Right ventricle myocardium inferior (tissue), 1 donor: ENCODE measurements at places on chromosomes 11 and 22.
A peak's percentile ranks its signal among the peaks of the same experiment; 100 is the strongest.

DNA sequence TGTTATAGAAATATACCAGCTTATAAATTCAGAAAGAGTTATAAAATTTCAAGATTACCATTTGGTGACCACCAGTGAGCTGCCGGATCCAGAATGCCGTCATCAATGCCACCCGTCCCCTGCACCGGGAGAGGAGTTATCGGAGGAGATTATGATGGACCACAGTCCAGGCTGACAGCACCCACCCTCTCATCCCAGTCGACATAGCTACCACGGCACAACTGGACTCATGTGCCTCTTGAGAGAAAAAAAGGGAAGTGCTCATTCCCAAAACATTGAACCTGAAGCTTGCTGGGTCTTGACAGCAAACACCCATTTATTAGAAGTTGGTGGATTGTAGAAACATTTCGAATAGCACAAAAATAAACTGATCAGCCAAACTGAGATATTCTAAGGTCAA, 1331.5 kb downstream of the TBC1D22A start:
- DNase-seq, result no peak

DNA sequence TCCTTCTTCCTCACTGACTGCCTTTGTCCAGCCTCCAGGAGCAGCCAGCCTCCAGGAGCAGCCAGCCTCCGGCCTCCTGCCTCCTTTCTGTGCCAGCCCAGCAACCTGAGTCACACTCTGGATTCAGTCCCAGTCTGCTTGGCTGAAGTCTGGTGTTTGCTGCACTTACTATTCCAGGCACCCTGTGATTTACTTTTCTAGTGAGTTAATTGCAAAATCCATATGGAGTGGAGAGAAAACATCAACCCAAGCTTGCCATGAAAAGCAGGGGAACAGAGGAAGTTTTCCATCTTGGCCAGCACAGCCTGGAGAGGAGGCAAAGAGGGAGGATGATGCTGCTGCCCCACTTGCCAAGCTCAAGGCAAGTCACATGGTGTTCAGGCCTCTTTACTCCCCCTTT, 400.5 kb downstream of the TENM4 start:
- no peak for DNase-seq

DNA sequence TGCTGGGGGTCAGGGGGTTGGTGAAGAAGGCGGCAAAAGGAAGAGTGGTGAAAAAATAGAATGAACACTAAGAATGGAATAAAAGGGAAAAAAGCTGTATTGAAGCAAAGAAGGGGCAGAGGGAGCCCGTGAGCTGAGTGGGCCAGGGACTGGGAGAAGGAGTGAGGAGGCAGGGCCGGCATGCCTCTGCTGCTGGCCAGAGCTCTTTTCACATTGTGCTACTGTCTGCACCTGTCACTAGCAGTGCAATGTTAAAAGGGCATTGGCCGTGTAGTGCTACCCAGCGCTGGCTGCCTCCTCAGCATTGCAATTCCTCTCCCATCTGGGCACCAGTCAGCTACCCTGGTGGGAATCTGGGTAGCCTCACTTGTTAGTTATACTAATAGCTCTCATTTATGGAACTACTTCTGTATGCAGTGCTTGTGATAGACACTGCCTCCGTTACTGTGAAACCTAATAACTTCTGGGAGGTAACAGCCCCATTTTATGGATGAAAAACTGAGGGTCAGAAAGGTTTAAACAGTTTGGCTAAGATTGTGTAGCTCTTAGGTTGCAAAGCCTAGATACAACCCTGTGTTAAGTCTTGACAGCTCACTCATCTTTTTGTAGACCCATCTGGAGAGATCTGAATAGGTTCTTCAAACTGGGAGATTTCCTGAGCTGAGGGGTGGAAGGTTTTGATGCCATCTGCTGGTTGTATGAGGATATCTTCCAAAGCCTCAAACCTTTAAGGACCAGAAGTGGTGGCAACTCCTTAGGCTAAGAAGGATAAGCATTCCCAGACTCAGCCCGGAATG, 8.5 kb downstream of the YPEL4 start:
- no peak for DNase-seq

DNA sequence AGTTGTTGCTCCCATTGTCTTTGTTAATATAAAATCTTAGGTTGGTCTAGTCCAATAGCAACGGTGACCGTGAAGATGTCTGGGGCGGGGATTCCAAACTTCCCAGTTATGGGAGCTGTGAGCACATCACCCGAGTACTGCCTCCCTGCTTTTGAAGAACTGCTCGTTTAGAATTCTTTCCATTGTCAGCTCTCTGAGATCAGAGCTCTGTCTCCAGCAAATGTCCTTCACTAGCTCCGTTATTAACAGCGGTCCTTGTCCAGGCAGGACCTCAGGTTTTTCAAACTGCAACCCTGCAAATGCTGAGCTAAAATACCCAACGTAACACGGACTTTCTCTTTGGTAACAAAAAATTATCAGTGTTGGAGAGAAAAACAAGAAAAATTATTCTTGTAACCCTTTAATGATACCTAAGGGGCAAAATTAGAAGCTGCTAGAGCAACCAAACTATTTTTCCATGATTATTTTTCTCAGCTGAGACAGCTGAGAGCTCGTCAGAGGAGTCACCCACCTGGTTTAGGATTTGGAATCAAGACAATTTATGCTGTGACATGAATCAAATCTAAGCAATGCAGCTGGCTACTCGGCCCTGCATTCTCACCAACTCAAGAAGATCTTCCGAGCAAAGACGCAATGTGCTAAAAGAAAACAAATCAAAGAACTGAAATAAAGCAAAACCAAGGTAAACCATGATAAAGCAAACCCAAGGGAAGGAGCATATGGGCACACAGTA, 15.1 kb upstream of the EFCAB6 start:
- DNase-seq, result no peak

- no peak for DNase-seq
Observed at GRCh38 chr11:117677729-117678310, 119.2 kb downstream of the DSCAML1 start.

DNA sequence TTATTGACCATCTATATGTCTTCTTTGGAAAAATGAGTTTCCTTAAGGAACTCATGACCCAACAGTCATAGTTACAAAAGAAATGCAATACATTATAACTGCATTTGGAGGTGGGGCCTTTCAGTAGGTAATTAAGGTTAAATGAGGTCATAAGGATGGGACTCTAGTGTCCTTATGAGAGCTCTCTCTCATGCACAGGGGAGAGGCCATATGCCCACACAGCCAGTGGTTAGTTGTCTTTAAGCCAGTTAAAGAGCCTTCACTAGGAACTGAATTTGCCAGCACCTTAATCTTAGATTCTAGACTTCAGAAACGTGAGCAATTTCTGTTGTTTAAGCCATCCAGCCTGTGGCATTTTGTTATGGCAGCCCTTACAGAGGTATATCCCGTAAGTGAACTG, 27.3 kb downstream of the INTS4 start:
- no peak for DNase-seq

GRCh38 chr11:111837366-111837891, 34.0 kb downstream of the ALG9 start:
- no peak for DNase-seq

GRCh38 chr11:117378976-117379865, 51.6 kb downstream of the CEP164 start:
- DNase-seq, result peak; percentile 47

GRCh38 chr11:114416441-114416961, 16.0 kb downstream of the RBM7 start:
- no peak for DNase-seq

DNA sequence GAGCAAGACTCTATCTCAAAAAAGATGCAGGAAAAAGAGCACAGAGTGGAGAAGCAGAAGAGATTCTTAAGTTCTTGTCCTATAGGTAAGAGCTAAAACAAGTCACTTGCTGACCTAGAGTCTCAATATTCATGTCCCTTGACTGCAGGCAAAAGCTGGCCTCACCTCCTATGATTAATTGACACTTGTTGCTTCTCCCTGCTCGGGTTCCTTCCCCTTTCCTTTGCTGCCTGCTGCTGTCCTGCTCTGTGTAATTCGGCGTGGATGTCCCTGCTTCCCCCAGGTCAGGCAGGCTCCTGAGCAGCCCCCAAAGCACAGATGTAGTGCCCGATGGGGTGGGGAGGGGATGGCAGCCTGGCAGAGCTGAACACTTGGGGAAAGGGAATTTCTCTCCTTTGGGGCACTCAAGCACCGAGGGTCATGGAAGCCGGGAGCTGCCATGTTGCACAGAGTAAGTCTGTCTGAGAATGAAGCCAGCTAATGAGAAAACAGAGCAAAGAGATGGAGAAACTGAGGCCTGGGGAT, 60.8 kb upstream of the NUP50 start:
- DNase-seq, result no peak

- no peak for DNase-seq
Observed at GRCh38 chr11:110710628-110711381, 1.4 kb downstream of the ARHGAP20 start.

GRCh38 chr11:41920374-41920773, 460.9 kb upstream of the LRRC4C start:
- DNase-seq, result no peak

- peak; percentile 68 for DNase-seq
Observed at GRCh38 chr22:44586999-44587736, 89.1 kb upstream of the RTL6 start.

DNA sequence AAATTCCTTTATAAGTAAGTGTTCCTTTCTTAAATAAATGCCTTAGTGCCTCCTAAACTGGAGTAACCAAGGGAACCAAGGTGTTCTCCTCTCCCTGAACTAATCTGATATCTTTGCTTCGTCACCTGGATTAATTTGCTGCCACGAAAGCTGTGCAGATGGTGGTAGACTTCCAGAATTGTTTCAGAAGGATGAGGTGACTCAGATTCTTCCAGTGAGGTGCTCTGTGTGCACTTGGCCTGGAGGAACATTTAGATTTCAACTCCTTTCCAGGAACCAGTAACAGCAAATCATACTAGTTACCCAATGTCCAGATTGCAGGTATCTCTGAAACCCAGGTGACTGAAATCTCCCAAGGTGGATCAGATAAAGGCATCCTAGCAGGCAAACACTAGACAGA, 181.9 kb downstream of the FAT3 start:
- no peak for DNase-seq

- no peak for DNase-seq
Observed at GRCh38 chr11:44709281-44709562, 17.5 kb upstream of the TSPAN18 start.

DNA sequence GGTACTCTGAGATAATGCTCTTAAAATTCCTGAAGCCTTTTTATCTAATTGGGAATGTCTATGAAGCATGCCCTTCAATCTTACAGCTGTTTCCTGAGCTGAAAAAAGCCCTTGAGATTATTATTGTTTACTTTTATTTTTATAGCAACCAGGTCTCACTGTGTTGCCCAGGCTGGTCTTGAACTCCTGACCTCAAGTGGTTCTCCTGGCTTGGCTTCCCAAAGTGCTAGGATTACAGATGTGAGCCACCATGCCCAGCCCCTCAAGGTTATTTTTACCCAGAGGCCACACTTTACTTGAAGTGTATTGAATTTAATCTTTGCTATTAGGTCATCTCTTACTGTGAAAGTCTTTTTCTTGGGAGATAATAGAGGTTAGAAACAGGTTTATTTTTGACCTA, 7.0 kb upstream of the SWAP70 start:
- no peak for DNase-seq

DNA sequence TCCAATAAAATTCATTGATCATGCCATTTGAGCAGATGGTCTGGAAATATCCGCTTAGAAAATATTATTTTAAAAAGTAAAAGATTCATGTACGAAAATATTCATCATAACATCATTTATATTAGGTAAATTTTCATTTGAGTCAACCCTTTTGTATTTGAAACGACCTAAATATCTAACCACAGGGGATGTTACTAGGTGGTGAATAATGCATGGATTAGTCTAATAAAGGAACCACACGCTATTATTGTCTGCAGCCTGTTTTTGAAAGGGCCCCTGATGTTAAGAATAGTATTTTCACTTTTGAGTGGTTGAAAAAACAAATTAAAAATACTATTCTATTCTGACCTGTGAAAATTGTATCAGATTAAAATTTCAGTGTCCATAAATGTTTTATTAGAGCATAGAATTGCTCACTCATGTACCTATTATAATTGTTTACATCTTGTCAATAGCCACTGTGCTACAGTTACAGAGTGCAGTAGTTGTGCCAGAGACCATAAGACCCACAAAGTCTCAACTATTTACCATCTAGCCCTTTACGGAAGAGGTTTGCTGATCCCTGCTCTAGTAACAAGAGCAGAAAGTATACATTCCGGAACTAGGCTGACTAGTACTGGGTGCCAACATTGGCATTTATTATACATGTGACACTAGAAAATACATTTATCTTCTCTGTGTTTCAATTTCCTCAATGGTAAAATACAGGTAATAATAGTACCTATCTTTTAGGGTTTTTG, 176.1 kb downstream of the LRRC4C start:
- no peak for DNase-seq

- no peak for DNase-seq
Observed at GRCh38 chr11:125384825-125385224, 111.2 kb downstream of the FEZ1 start.

DNA sequence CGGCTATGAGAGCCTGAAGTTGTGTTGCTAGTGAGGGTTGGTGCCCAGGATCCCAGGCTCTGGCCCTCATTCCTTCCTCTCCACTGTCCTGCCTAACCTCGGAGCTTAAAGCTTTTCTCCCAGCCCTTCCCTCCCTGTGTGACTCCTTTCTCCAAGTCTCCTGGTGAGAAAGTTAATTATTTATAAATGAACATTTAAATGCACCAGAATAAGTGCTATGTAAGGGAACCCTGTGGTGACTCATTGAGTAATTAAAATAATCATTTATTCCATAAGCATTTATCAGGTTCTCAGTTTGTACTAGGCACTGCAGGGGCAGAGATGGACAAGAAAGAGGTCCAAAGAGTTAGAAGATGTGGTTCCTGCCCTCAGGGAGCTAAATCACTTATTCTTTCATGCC, 89.1 kb upstream of the ISX start:
- DNase-seq, result no peak

- no peak for DNase-seq
Observed at GRCh38 chr11:62390237-62390636, 28.6 kb upstream of the SCGB1A1 start.

DNA sequence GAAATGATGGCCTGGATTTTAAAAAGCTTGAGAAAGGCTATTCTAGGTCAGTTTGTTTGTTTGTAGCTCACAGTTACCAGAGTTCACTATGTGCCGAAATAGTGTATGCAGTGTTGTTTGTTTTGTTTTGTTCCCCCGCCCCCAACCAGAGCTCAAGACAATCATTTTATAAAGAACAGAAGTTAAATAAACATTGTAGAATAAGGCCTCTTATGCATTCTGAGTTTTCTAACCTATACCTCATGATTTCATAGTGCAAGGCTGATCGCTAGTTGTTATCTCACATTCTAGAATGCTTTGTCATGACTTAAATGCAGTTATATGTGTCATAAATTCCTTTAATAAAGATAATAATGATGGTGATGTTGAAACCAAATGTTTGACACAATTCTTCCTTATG, 7.8 kb downstream of the KCNA4 start:
- DNase-seq, result no peak

DNA sequence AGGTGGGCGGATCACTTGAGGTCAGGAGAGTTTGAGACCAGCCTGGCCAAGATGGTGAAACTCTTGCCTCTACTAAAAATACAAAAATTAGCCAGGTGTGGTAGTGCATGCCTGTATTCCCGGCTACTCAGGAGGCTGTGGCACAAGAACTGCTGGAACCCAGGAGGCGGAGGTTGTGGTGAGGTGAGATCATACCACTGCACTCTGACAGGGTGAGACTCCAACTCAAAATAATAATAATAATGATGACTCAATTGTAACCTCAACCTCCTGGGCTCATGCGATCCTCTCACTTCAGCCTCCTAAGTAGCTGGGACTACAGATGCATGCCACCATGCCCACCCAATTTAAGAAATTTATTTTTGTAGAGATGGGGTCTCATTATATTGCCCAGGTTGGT, 15.6 kb upstream of the CHRNA10 start:
- no peak for DNase-seq
